K562 (cell line): ENCODE measurements at places on chromosomes 3 and 15. TPM values are rescaled to one million over a fixed set of nuclear protein-coding genes. Genes with fewer than 3 reads are reported as not detected.

The SPESP1 gene
- total RNA-seq = not detected in 2 replicates

The HTR3E gene
- not detected in 2 replicates for total RNA-seq

The DBR1 gene
- total RNA-seq = 12.4 and 13.1 TPM in 2 replicates

DNA sequence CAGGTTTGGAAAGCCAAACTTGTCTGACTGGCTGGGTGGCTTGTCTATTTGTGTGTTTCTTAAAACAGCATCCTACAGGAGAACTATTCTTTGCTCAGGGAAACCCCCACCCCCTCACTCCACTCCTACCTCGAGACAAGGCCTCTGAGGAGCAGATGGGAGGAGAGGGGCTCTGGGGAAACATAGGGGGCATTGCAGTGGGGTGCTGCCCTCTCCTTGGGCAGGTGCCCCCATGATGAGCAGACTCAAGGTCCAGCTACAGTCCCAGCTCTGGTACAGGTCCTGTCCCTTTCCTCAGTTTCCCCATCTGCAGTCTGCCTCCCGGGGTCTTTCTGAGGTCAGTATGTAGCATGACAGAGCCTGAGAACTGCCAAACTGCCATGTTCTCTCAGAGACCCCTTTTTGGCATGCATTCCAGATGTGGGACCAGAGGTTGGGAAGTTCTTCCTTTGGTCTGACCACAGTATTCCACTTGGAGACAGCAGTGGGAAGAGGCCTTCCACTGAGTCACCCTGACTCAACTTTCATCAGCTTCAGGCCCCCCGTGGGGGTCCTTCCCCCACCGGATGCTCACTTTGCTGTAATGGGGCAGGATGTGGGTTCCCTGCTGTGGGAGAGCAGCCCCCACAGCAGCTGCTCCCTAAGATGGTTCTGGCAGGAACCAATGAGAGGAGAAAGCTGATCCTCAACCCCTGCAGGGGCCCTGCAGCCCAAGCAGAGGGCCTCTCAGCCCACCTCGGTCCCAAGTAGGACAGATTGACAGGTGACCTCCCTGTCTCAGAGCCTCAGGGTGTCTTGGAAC is 32.3 kb upstream of the CYP11A1 start:
- no peaks in the 10 kb centered on the region for H3K36me3 ChIP-seq
- H3K27me3 ChIP-seq = no peaks in the 10 kb centered on the region
- no peak overlapping the region for H3K4me3 ChIP-seq
- no peak overlapping the region for H3K27ac ChIP-seq

The PARP9 gene
- 3.1 and 3.4 TPM in 2 replicates for total RNA-seq

DNA sequence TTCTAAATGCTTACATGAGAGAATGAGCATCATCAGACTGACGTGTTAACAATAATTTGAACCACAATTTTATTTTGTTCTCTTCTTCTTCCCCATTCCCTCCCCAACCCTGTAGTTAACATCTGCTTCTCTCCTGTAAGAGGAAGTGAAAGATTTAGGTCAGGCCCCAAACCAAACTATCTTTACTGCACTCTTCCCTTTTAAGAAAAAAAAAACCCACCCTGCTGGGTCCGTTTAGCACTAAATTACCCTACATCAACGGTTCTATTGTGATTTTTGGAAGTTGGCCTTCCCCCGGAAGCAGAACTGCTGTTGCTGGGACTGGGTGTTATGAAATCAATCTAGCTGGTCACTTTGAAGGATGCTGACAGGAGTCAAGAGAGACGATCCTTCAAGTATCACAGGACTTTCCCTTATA is 49.4 kb downstream of the NFKBIZ start:
- no peak overlapping the region for H3K4me3 ChIP-seq
- no peaks in the 10 kb centered on the region for H3K36me3 ChIP-seq
- no peak overlapping the region for H3K27ac ChIP-seq
- H3K27me3 ChIP-seq = no peaks in the 10 kb centered on the region
- H3K4me1 ChIP-seq = no peaks in the 10 kb centered on the region

GRCh38 chr3:58032186-58032585 is 24.0 kb downstream of the FLNB start:
- no peak overlapping the region for H3K27ac ChIP-seq
- H3K27me3 ChIP-seq = no peaks in the 10 kb centered on the region
- no peak overlapping the region for H3K4me3 ChIP-seq
- DNase-seq = no peak

The FEZF2 gene
- total RNA-seq = not detected in 2 replicates

The OSTN gene
- total RNA-seq = not detected in 2 replicates

DNA sequence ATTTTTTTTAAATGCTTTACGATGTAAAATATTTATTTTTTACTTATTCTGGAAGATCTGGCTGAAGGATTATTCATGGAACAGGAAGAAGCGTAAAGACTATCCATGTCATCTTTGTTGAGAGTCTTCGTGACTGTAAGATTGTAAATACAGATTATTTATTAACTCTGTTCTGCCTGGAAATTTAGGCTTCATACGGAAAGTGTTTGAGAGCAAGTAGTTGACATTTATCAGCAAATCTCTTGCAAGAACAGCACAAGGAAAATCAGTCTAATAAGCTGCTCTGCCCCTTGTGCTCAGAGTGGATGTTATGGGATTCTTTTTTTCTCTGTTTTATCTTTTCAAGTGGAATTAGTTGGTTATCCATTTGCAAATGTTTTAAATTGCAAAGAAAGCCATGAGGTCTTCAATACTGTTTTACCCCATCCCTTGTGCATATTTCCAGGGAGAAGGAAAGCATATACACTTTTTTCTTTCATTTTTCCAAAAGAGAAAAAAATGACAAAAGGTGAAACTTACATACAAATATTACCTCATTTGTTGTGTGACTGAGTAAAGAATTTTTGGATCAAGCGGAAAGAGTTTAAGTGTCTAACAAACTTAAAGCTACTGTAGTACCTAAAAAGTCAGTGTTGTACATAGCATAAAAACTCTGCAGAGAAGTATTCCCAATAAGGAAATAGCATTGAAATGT is 15.6 kb downstream of the THBS1 start:
- no peaks in the 10 kb centered on the region for H3K36me3 ChIP-seq
- H3K27ac ChIP-seq = no peak overlapping the region
- no peak overlapping the region for H3K4me3 ChIP-seq
- no peaks in the 10 kb centered on the region for H3K4me1 ChIP-seq
- peaks cover 21% of the 10 kb centered on the region for H3K27me3 ChIP-seq

GRCh38 chr15:67558502-67558901 is 16.0 kb downstream of the MAP2K5 start:
- no peak overlapping the region for H3K27ac ChIP-seq
- peaks cover 22% of the 10 kb centered on the region; the same call in 1 of the 3 replicates for H3K36me3 ChIP-seq
- H3K27me3 ChIP-seq = no peaks in the 10 kb centered on the region
- DNase-seq = no peak

The CD200R1 gene
- not detected in 2 replicates for total RNA-seq

- H3K4me3 ChIP-seq = no peak overlapping the region
- H3K27ac ChIP-seq = no peak overlapping the region
- no peaks in the 10 kb centered on the region; the same call in 2 of the 3 replicates for H3K27me3 ChIP-seq
- H3K4me1 ChIP-seq = peaks cover 11% of the 10 kb centered on the region
- peak; percentile 46 for DNase-seq
These were observed 9.7 kb downstream of the ITIH4 start for GRCh38 chr3:52820736-52821135.

DNA sequence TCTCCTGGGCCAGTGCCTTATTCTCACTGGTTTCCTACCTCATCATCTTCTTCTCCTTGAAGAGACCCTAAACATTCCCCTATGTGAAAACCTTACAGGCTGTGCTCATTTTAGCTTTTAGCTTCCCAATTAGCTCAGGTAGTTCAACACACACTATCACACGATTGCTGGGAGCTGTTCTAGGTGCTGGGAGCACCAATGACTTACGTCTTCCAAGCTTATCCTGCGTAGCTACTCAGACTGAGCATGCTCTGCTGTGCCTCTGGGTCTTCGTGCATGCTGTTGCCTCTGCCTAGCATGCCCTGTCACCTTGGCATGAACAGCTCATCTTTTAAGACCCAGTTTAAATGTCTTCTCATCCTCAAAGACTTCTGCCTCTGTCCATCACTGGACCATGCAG is 55.7 kb upstream of the APEH start:
- H3K36me3 ChIP-seq = no peaks in the 10 kb centered on the region
- H3K27ac ChIP-seq = no peak overlapping the region
- H3K4me1 ChIP-seq = no peaks in the 10 kb centered on the region

DNA sequence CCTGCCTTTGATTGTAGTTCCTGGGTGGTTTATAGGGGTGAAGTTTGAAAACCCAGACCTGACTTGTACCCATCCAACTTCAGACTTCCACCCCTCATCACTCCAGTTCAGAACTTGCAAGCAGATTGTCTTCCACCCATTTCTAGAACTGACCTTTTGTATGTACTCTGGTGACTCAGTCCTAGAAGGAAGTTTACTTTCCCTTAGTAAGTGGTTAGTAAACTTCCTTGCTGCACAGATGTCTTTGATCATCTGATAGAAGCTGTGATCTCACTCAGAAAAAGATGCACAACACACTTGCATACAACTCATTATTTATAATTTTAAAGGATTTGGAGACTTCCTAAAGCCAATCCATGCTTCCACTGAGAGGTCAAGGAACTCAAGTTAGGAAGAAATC is 368.0 kb downstream of the MFSD1 start:
- H3K27me3 ChIP-seq = no peaks in the 10 kb centered on the region
- H3K36me3 ChIP-seq = no peaks in the 10 kb centered on the region
- no peaks in the 10 kb centered on the region for H3K4me1 ChIP-seq
- H3K27ac ChIP-seq = no peak overlapping the region

The UQCRC1 gene
- 288 and 299 TPM in 2 replicates for total RNA-seq

DNA sequence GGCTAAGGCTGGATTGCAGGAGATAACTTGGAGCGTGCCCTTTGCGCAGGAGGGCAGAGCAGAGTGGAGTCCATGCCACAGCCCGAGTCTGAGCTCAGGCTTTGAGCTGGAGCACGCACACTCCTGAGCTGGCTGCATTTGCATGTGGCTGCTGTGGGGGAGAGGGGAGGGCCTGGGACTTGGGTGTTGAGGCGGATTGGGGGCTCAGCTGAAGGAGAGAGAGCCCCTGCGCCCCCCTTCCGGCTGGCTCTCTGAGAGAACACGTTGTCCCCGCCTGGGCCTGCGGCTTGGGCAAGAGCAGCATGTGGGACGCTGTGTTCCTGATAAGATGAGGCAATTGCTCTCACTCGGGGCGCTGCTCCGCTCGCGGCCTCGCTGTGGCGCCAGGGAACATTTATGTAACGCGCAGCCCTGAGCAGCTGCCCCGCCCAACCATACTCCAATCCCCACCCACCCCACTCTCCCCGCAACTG is 39.1 kb downstream of the KLF13 start:
- H3K36me3 ChIP-seq = no peaks in the 10 kb centered on the region
- DNase-seq = peak; percentile 86
- no peak overlapping the region for H3K4me3 ChIP-seq
- peaks cover 48% of the 10 kb centered on the region for H3K4me1 ChIP-seq

GRCh38 chr3:21613372-21614070 is 137.5 kb downstream of the ZNF385D start:
- H3K4me1 ChIP-seq = no peaks in the 10 kb centered on the region
- no peak overlapping the region for H3K4me3 ChIP-seq
- H3K36me3 ChIP-seq = no peaks in the 10 kb centered on the region; the same call in 2 of the 3 replicates
- no peak overlapping the region for H3K27ac ChIP-seq

GRCh38 chr3:180000500-180000899 is 36.2 kb downstream of the PEX5L start:
- H3K36me3 ChIP-seq = no peaks in the 10 kb centered on the region
- H3K4me1 ChIP-seq = no peaks in the 10 kb centered on the region
- H3K27me3 ChIP-seq = no peaks in the 10 kb centered on the region

DNA sequence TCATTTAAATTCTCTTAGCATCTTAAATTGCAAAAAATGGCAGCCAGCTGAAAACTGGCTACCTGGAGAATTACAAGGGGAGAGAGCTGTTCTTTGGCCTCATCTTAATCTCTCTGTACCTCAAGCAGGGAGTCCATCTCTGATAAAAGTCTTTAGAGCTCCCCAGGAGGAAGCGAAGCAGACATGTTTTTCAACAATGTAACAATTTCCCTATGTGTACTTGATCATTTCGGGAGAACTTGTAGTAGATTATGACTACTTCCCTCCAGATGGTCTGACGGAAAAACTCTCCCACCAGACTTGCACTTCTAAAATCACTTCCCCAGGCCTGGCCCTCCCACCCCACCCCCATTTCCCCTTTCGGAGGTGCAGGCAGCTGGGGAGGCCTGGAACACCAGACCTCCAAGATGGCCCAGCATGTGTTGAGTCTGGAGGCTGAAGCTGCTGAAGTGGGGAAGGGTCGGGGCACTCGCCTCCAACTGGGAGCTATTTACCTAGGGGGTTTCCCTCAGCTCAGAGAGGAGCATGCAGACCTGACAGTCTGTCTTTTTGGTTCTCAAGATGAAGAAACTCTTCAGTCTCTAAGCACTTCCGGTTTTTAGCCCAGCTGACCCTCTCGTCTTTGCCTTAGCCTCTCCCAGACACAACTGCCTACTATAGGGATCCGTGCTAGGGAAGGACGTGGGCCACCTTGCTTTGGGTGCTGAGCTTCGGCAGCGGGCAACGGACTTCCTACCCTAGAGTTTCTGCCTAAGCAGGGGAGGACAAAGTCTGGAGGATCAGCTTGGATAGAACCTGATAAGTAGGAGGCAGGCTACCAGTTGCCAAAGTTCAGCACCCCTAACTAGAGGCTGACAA is 164.0 kb upstream of the TBL1XR1 start:
- H3K27me3 ChIP-seq = no peaks in the 10 kb centered on the region
- H3K36me3 ChIP-seq = no peaks in the 10 kb centered on the region
- H3K27ac ChIP-seq = peak overlapping the region; percentile 98
- H3K4me3 ChIP-seq = no peak overlapping the region
- H3K4me1 ChIP-seq = peaks cover 48% of the 10 kb centered on the region

The ARGFX gene
- not detected in 2 replicates for total RNA-seq

GRCh38 chr3:140441006-140441405 is 236.9 kb upstream of the TRIM42 start:
- H3K4me1 ChIP-seq = no peaks in the 10 kb centered on the region
- no peak for DNase-seq
- H3K27me3 ChIP-seq = no peaks in the 10 kb centered on the region
- H3K36me3 ChIP-seq = no peaks in the 10 kb centered on the region
- H3K27ac ChIP-seq = no peak overlapping the region

The POPDC2 gene
- total RNA-seq = 0.13 TPM in 1 of 2 replicates, not detected in the other

- no peak overlapping the region for H3K4me3 ChIP-seq
- no peaks in the 10 kb centered on the region for H3K36me3 ChIP-seq
- no peaks in the 10 kb centered on the region for H3K4me1 ChIP-seq
- no peak overlapping the region for H3K27ac ChIP-seq
These were observed 53.9 kb upstream of the PCSK6 start for GRCh38 chr15:101543431-101543830.

The SECISBP2L gene
- 10.4 and 11.5 TPM in 2 replicates for total RNA-seq

The GOLGA6L24 gene
- not detected in 2 replicates for total RNA-seq

DNA sequence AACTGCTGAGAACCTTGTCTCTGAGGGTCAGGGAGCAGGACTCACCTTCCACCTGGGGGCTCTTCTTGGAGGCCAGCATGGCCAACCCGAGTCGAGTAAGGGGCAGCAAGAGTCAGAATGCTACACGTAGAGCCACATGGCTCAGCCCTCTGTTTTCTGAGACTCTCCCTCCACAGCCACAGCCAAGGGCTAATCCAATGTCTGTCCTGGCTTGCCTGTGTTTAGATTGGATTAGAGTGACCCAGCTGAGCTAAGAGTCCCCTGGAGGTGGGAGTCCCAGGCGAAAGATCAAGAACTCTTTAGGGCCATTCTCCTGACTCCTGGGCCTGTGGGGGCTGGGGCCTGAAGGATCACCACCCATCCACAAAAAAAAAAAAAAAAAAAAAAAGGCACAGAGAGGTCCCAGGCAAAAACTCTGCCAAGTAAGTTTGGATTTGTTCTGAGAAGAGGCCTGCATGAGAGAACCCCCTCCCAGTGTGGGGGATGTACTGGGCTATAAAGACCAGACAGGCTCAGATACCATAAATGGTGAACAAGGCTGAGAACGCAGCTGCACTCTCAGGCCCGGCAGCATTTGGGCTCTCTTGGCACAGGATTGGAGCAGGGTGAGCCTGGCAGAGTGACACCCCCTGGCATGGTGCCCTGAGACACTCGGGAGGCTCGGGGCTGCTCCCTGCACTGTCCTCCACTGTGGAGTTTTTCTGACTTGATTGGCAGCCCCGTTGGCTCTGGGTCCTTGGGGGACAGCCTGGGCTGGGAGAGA is 88.0 kb upstream of the OSBPL11 start:
- no peak overlapping the region for H3K27ac ChIP-seq
- H3K4me1 ChIP-seq = no peaks in the 10 kb centered on the region
- no peaks in the 10 kb centered on the region; the same call in 1 of the 2 replicates for H3K27me3 ChIP-seq
- no peaks in the 10 kb centered on the region for H3K36me3 ChIP-seq
